ENCODE measurements at places on chromosomes 3 and 15.

DNA sequence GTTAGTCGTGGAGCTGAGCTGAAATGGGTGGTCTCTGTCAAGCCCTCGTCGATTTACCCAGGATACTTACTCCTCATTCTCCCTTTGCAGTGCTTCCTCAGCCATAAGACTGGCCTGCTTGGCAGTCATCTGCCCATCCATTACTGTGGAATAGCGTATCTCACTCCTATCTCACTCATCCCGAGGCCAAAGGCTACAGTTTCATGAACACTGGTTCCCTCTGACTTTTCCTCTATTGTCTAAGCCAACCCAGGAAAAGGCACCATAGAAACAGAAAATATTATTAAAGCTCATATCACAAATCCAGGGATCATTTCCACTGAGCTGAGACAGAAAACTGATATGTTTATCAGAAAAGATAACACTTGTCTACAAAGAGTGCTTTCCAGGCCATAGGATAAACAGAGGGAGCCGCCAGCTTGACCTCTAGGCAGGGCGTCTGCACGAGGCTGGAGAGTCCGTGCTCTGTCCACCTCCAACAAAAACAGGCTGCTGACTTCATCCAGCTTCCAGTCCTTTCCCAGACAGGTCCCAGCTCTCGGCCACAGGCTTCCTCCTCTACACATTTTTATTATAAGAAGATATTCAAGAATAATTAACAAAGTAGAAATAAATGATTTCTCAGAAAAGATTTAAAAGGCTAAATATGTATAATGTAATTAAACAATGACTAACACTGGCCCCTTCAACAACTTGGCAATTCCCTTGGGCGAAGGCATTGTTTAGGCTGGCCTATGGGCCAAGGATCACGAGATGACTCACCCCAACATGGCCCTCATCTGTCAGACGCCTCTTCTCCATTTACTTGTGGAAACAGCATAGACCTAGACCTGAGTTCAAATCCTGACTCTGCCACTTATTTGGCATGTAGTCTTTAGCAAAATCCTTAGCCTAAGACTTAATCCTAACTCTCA, 27.4 kb upstream of the BOC start:
- DNase-seq, result no peak

- no peak for DNase-seq
Observed at GRCh38 chr3:151835751-151836525, 22.0 kb downstream of the AADAC start.

DNA sequence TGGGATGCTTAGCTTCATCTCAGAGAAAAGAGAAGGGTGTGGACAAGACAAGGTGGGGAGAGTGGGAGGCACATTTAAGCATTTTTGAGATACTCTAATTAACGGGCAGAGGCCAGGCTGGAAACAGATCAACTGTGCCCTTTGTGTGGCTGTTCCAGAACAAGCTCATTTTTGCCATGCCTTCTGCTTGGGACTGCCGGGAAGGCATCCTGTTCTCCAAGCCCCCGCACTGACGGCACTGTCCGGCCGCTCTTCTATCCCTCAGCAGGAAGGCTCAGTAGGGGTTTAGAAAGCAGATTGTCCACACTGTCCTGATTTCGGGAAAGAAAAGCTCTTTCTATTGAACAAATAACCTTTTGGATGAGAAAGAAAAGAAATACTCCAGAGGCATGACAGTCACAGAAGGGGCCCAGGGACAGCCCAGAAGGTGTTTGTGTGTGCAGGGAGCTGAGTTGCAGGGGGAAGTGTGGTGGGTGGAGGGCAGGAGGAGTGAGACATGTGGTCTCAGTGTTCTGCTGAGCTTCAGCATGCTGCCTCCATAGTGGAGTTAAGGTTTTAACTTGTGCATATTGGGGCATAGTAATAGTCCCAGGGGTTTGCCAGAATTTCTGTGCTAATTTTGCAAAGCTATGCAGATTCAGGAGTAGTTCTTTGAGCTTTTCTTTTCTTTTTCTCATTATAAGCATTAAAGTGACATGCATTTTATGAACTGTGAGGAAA, 27.3 kb downstream of the SV2B start:
- DNase-seq, result no peak

GRCh38 chr3:102165367-102165766, 269.4 kb upstream of the ZPLD1 start:
- DNase-seq, result no peak

DNA sequence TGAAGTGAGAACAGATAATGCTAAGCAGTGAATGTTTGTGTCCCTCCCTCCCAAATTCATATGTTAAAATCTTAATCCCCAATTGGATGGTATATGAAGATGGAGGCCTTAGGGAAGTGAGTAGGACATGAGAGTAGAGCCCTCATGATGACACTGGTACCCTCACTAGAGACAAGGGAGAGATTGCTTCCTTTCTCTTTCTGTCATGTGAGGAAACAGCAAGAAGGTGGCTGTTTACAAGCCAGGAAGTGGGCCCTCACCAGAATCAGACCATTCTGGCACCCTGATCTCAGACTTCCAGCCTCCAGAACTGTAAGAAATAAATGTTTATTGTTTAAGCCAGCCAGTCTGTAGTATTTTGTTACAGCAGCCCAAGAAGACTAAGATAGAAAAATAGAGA, 209.5 kb downstream of the SATB1 start:
- no peak for DNase-seq

DNA sequence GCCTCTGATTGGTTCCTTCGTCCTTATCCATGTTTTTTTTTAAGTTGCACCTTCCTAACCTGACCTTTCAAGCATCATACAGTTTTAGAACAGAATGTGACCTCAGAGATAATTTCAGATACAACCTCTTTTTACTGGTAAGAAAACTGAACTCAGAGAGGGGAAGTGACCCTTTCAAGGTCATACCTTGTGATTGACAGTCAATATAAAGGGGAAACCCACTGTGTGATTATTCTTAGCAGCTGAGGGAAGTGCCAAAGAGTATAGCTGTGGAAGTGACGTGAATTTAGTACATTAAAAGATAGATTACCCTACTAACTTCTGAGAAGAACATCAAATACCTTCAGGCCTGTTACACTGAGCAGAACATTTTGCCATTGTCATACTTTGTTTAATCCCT, 319.4 kb downstream of the NEK10 start:
- no peak for DNase-seq

- DNase-seq, result no peak
Observed at GRCh38 chr15:69992348-69992747, 105.4 kb downstream of the TLE3 start.

GRCh38 chr3:98440283-98440682, 22.7 kb upstream of the OR5K1 start:
- no peak for DNase-seq
